ENCODE measurements at places on chromosomes 5 and 9. TPM values are rescaled to one million over a fixed set of nuclear protein-coding genes. Genes with fewer than 3 reads are reported as not detected.

The DDX4 gene
- not detected for total RNA-seq

The FOXD4L3 gene
- not detected for total RNA-seq

The FAM78A gene
- total RNA-seq: 0.37 TPM

The BHMT gene
- total RNA-seq: not detected

The CAMK2A gene
- 1.8 TPM for total RNA-seq

The IL17B gene
- 0.22 TPM for total RNA-seq
